ENCODE measurements at places on chromosomes 3 and 15. TPM values are rescaled to one million over a fixed set of nuclear protein-coding genes. Genes with fewer than 3 reads are reported as not detected.

The MAP1A gene
- 44.8 TPM for polyA plus RNA-seq

DNA sequence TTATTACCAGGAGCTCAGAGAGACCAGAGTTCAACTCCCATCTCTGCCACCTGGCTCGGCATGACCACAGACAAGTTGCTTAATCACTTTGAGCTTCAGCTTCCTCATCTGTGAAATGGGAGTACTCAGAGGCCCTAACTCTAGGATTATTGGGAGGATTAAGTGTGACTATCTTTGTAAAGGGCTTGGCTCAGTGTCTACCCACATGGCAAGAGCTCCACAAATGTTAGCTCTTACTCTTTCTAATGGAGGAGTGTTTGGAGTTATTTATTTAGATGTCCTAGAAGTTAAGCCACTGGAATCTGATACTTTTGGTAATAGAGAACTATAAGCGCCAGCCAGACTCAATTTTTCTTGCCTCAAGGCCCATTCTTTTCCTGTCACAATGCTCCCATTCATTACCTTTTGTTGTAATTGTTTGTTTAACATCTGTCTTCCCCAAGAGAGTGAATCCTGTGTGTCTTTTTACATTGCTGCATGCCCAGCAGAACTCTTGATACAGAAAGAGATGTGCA, 12.3 kb upstream of the LMCD1 start:
- peak; percentile 56 for DNase-seq

- DNase-seq = peak; percentile 69
Observed at GRCh38 chr3:141498598-141499223, 11.9 kb downstream of the RASA2 start.

The STAB1 gene
- polyA plus RNA-seq = 39.4 TPM

DNA sequence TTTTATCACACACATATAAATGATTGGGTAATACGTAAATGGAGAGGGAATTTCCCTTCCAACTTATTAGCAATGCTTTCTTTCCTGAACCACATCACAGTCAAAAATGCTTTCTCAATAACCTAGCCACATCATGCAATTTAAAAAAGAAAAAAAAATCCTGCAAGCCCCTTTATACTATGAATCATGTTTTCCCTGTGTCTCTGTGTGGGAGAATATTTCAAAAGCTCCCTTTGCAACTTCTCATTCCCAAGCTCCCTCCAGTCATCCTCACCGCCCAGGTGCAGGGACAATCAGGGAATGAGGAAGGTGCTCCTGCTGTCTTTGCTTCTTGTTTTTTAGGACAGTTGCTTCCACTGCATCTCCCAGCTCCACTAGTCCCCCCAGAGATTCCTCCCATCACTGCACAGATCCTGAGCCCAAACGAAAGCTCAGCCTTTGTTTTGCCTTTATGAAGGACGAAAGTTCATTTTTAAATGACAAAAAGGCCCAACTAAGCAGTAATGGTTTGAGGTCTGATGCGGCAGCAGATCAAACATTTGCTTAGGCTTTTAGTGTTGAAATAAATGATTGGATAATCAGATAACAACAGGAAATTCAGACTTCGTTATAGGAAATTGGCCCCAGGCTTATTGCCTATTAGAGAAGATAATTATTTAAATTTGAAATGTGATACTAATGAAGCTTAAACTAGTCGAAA, 47.8 kb upstream of the ADGRG7 start:
- peak; percentile 4 for DNase-seq

DNA sequence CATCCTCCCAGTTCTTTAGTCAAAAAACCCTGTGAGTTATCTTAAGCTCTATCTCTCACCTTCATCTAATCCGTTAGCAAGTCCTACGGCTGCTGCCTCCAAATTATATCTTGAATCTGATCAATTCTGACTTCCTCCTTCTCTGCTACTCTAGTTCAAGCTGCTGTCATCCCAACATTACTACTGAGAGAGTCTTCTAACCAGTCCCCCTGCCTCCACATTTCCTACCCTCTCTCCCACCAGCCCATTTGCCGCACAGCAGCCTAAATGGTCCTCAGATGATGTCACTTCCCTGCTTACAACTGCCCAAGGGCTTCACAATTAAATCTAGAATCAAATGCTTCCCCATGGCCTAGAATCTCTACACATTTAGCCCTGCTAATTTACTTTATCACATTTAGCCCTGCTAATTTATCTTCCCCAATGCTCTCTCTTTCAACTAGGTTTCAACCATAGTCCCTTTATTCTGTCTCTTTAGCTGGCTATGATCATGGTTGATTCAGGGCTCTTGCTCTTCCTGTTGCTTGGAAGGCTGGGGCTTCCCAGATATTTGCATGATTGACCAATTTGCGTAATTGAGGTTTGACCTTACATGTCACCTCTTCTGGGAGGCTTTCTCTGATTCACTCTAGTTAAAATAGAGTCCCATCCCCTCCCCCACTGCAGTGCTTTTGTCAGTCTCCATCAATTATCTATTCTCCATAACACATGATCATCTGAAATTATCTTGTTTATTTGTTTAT, 11.0 kb upstream of the ARL14 start:
- no peak for DNase-seq

Data from muscle of leg (tissue), 16 donors.